ENCODE measurements at places on chromosomes 7 and 10. TPM values are rescaled to one million over a fixed set of nuclear protein-coding genes. Genes with fewer than 3 reads are reported as not detected.

- DNase-seq: no peak
Observed at GRCh38 chr10:80075781-80076180, 2.7 kb upstream of the TMEM254 start.

- DNase-seq: no peak
Observed at GRCh38 chr10:36114913-36115312, 472.8 kb upstream of the FZD8 start.

DNA sequence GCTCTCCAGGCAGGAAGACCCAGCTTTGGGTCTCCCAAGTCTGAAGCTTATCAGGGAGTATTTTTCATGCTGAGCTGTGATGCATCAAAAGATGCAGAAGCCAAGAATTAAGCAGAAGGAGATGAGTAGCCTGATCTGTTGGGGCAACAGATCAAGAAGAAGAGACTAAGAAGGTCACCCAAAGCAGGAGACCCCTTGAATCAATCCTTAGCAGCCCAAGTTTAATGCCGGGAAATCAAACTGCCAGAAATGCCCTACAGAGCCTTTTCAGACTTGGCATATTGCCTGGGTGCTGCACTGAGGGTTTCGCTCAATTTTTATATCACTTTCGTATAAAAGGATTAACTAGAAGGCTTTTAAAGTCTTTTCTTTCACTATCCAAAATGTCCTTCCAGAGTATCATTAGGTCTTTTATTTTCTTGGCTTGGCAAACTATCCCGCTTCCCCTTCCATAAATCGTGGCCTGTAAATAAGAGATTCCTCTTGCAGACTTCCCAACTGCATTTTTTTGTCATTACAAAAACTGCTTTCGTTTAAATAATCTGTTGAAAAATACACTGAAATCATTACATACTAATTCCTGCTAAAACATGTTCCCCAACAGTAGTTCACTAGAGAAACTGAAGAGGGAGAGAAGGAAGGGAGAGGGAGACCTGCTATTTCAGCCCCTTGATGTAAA lies 49.0 kb upstream of the STK17A start:
- no peak for DNase-seq

DNA sequence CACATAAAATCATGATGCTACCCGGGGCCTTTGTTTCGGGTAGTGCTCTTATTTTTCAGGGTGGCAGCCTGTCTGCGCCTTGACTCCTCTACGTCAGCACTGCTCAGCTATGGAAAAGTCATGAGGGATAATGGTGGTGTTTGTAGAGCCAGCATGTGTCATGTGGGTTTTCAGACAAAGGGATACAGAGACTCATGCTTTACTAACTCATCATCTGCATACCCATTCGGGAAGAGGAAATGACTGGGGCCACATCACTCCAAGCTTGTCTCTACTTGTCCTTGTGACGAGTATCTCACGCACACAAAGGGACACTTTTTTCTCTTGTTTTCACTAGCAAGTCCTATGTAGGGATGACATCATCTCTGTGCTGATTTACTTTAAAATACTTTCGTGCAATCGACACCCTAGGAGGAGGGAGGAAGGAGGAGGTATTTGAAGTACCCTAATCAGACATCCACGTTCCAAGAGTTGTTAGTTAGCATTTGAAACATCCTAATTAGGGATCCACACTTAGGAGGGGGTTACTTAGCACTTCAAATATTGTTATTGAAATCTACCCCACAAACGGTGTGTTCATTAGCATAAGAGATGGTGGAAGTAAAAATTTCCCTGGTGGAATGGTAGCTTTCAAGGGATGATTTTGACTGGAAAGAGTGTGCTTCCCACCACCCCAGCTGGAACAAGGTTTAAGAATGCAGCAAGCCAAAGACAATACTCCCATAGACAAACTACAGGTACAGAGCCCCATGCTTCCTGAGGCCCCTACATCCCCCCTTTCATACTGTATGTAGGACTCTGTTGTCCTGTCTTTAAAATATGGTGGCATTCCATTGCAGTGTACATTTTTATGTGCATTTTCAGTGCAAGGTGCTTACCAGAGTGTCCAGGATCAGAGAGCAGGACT lies 52.0 kb downstream of the THNSL1 start:
- DNase-seq: no peak

Gene SVOPL
- polyA plus RNA-seq: 0.17 TPM

Gene MAT1A
- not detected for polyA plus RNA-seq

Measured in spleen (tissue), 13 donors.